ENCODE measurements at places on chromosomes 2 and 18.
A peak's percentile ranks its signal among the peaks of the same experiment; 100 is the strongest.

- no peak for DNase-seq
Measured at GRCh38 chr2:28340312-28341202, 52.1 kb upstream of the FOSL2 start.

DNA sequence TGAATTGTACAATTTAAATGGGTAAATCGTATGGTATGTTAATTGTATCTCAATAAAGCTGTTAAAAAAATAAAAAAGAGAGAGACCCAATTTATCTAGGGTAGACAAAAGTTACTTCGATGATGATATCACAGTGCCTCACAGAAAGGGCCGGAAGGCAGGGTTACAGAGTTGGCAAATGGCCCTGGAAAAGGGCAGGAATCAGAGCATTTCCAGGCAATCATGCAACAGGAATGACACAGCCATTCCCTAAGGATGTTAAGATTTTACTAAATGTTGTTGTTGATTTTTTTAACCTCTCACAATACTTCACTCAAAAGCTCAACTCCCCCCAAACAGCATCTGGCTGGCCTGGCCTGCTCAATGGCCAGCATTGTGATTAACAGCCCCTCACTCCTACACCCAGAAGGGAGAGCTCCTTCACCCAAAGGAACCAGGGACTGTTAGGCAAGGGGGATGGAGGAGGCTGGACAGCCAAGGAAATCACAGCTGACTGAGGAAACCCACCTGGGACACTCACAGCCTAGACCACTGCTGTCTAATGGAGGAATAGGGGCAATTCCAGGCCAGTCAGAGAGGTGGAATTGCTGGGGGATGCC, 7.7 kb upstream of the SP100 start:
- peak; percentile 73 for DNase-seq

- no peak for DNase-seq
Measured at GRCh38 chr2:164992818-164993217, 37.5 kb upstream of the SLC38A11 start.

DNA sequence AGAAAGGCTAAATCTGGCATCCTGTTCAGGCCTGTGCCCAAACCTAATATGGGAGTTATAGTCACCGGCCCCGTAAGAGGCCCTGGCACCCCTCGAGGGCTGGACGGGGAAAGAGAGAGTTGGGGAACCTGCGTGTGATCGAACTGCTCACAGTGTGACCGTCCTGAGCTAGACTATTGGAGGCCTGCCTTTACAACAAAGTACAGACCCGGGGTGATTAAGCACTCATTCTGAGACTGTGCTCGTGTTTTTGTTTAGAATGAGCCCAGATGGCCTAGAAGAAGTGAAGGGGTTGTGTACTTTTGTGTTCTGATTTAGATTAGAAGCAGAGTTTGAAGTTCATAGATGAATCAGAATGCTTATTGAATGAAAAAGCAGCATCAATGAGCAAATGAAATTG, 115.3 kb downstream of the ACOXL start:
- DNase-seq: no peak

GRCh38 chr18:76323891-76324290, 171.2 kb downstream of the ZNF516 start:
- no peak for DNase-seq

DNA sequence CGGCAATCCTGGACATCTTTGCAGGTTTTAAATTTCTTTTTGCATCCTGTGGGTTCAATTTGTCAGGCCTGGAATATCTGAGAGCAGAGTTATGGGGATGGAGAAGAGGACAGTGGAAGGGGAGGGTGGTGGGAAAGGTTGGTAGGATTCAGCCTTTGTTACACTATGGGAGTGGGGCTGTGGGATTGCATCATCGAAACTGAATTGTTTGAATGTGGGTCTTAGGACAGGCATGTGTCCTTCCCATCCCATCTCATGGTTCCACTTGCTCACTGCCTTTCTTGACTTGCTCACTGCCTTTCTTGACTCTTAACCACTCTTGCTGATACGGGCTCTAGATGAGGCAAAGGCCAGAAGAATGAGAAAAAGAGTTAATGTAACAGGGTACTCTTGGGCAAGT, 12.9 kb downstream of the IGFBP2 start:
- no peak for DNase-seq

GRCh38 chr2:230759481-230760167, 47.0 kb downstream of the CAB39 start:
- no peak for DNase-seq

GRCh38 chr2:186913870-186914269, 64.9 kb upstream of the ZSWIM2 start:
- DNase-seq: no peak

DNA sequence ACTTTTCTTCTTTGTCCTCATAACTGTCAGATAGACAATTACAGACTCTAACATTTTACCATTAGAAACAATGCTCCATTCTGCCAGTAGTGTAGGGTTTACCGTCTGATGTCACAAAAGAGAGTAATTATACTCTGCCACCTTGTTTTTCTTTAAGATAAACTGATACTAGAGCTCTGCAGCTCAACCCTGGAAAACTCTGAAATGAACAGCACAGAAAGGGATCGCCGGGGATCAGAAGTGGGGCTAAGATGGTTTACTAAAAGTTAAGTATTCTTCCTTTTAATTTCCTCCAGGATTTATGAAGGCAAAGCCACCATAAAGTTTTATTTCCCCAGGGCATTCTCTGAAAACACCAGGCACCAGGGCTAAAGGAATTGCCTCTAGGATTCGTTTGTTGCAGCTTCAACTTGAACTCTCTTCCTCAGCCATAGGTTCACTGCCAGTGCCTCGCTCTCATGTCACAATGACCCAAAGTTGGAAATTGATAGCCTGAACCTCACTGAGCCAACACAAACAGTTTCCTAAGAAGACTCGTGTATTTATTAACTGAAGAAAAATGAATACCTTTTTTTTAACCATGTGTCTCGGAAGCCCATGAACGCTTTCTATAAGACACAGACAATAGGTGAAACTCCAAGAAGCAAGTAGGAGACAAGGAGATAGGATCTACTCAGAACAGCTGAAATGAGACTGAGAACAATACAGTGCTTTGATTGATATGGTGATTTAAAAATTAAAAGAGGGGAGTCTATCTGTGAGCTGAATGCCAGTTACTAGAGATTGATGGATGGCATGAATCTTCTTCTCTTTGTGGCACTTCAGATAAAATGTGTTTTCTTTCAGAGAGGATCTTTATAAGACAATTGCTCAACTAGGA, 121.5 kb upstream of the SPATS2L start:
- DNase-seq: no peak

- no peak for DNase-seq
Measured at GRCh38 chr2:85865539-85866164, 23.1 kb downstream of the ST3GAL5 start.

- DNase-seq: no peak
Measured at GRCh38 chr2:107712857-107713256, 113.8 kb upstream of the RGPD4 start.
